ENCODE measurements at places on chromosomes 16 and 17.
A peak's percentile ranks its signal among the peaks of the same experiment; 100 is the strongest.

DNA sequence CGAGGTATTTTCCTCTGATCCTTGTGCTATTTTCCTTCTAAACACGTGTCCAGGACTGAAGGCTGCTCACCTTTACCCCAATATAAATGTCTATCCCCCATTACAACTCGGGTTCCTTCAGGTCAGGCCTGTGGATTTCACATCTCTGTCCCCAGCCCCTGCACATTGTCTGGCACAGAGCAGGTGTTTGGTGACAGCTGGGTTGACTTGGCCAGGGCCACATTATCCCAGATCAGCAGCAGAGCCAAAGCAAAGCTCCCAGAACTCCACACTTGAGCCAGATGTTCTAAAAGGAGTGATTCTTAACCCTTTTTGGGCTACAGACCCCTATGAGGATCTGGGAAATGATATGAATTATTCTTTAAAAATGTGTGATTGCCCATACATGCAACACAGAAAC is 18.0 kb upstream of the SPATA32 start:
- no peak for DNase-seq

GRCh38 chr17:76527430-76528111 is 9.9 kb downstream of the CYGB start:
- no peak for DNase-seq

- peak; percentile 50 for DNase-seq
Observed at GRCh38 chr16:15961060-15961511, 11.7 kb downstream of the ABCC1 start.

DNA sequence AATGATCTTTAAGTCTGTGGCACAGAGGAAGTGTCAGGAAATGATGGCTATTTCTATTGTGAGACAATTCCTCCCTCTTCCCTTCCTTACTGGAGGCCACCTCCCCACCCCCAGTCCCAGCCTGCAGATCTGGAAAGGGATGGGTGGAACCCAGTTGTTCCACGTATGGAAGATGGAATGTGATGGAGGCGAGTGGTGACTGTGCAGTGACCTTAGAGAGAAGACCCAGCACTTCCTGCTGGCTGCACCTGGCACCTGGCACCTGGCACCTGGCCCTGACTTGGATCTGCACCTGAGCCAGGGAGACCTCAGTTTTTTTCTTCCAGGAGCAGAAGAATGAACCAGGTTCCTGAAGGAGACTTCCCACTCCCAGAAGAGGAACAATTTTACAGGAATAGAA is 33.0 kb upstream of the TMC5 start:
- DNase-seq, result no peak

DNA sequence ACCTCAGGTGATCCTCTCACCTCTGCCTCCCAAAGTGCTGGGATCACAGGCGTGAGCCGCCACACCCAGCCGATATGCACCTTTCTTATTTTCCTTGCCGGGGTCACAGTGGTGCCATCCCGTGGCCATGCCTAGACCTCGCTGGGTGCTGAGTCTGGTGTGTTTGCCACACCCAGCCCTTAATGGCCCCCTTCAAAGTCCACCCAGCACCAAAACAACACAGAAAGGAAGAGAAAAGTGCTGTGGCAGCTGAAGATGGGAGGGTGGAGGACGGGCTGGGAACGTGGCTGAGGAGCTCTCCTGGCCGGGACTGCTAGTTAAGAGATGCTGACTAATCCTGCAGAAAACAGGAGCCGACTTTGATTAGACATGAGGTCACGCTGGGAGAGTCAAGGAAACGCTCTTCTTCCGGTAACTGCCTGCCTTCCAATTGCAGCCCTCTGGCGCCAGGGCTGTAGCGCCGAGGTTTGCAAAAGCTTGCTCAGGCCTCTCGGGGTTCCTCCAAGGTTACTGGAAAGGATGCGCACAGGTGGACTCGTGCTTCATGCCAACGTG is 10.9 kb downstream of the SLC43A2 start:
- no peak for DNase-seq

- no peak for DNase-seq
Observed at GRCh38 chr17:52710363-52710901, 551.9 kb upstream of the CA10 start.

GRCh38 chr16:48158296-48158695 is 2.5 kb upstream of the ABCC12 start:
- DNase-seq, result no peak

GRCh38 chr17:2283302-2283701 is 20.3 kb downstream of the SMG6 start:
- no peak for DNase-seq

- DNase-seq, result no peak
Observed at GRCh38 chr16:21276090-21276489, 2.0 kb downstream of the CRYM start.

DNA sequence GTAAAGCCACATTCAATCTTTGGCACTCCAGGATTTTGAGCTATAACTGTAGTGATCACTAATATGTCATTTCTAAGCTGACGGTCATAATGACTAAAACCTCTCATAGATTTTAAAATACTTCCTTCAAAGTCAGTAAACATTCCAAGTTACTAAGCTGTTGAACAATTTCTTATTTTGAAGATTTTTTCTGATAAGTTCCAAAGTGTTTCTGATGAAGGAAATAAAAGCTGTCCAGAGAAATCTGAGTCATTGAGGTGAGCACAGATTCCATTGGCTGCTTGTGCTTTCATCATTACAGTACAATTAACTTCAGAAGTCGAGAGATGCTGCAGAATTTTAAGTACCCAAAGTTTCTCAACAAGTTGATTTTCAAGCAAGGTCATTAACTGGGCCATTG is 23.9 kb downstream of the NLRC5 start:
- DNase-seq, result no peak

- no peak for DNase-seq
Observed at GRCh38 chr17:76038050-76038449, 10.9 kb upstream of the EVPL start.

DNA sequence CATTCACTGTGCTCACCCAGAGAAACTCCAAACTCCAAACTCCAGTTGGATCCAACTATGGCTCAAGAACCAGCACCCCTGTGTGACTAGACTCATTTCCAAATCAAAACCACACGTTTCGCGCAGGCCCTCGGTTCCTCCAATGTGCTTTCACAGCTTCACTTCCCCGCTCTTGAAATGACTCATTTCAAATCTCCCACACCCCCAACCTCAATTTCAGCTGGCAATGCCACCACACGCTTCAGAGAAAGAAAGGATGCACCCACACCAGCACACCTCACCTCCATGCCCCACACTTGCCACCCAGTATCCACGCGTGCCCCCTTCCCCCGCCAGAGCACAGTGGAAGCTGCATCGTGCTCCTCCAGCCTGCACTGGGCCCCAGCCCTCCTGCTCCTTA is 9.0 kb downstream of the TMEM92 start:
- DNase-seq, result no peak

DNA sequence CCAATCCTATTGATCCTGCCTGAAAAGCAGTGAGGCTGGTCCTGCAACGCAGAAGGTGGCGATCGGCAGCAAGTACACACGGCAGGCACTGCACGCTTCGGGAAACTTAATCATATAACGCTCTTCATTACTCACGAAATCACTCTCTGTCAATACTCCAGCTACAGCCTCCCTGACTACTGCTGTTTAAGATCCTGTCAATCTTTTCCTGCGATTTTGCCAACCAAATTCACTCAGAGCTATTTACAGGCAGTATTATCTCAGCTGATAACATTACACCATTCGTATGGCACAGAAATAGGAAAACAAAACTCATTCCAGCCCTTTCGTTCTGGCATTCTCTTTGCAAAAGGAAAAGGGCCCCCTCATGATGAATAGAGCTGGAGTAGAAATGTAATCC is 262.4 kb upstream of the CDH8 start:
- no peak for DNase-seq

- DNase-seq, result no peak
Observed at GRCh38 chr16:23222929-23223328, 40.4 kb downstream of the SCNN1G start.

DNA sequence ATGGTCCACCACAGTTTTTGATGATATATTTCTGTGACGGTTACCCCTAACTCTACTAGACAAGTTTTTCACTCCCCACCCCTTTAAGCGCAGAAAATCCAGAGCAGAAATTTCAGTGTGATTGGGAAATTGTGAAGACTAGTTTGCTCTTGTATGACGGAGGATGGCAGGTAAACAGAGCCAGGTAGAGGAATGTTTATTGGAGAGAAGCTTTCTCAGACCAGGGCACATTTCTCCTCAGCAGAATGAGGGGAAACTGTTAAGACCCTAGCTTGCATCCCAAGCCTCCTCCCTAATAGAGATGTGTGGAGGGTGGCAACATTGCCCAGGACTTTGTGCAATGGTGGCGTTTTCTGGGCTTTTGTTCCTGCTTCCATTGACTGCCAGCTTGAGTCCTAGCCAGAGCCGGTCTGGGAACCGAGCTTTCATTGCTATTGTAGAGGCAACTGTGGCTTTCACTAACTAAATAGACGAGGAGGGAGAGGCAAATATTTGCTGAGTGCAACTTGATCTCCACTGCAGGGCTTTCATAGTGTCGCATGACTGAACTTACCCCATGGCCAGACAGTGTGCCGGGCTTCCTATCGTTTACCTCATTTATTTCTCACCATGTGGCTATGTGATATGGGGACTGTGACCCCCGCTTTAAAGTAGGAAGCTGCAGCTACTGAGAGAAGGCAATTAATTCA is 159.6 kb upstream of the MPHOSPH6 start:
- DNase-seq, result no peak

- no peak for DNase-seq
Observed at GRCh38 chr17:4658478-4659305, 17.2 kb upstream of the ALOX15 start.

DNA sequence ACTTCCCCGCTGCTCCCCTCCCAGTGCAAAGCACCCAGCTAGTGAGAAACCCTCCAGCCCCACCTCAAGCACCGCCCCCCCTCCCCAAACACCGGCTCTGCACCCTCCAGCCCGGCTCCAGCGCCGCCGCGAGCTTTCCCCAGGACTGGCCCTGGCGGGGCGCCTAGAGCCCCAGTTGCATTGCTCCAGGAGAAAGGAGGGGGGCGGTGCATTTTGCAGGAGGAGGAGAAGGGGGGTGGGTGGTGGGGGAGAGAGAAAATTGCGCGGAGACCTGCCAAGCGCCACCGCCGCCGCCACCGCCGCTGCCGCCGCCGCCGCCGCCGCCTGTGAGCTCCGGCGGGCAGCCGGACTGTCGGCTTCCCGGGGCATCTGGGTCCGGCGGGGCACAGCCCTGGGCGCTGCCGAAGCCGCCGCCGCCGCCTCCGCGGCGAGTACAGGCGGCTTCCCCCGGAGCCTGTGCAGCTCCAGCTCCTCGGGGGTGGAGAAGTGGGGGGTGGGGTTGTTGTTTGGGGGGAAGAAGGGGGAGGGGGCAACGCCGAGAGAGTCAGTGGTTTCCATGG is 333 bp upstream of the NOG start:
- no peak for DNase-seq

DNA sequence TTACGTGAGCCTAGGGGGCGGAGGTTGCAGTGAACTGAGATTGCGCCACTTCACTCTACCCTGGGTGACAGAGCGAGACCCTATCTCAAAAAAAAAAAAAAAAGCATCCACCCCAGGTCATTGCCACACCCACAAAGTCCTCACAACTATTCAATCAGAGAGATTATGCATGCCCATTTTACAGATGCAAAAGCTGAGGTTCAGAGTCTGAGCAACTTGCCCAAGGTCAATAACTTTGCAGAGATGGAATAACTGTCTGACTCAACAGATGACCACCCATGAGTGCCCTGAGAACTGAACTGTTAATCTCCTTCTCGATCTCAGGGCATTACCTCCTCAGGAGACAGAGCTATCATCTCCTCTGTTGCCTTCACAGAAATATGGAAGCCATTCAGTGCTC is 5.5 kb upstream of the TMEM114 start:
- DNase-seq, result no peak

- peak; percentile 86 for DNase-seq
Observed at GRCh38 chr17:7014995-7015958, 2.9 kb downstream of the RNASEK start.

DNA sequence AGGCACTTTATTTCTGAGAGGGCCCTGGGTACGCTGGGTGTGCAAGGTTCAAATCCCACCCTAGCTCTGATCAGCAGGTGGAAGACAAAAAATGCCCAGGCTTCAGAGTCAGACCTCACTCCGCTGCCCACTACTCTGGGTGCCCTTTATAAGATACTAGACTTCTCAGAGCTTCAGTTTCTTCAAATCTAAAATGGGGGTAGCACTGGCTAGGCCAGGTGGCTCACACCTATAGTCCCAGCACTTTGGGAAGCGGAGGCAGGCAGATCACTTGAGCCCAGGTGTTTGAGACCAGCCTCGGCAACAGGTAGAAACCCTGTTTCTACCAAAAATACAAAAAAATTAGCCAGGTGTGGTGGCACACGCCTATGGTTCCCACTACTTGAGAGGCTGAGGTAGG is 1.7 kb downstream of the USB1 start:
- no peak for DNase-seq

- no peak for DNase-seq
Observed at GRCh38 chr17:4186357-4186881, 43.4 kb downstream of the CYB5D2 start.
